Activated CD8-positive, alpha-beta T cell treated with anti-CD3 and anti-CD28 coated beads, Interleukin-2, amount 10 ng/mL, durations not matched to agents 7 days and 5 days (primary cell): ENCODE measurements at places on chromosomes 6 and 20.

- no peaks in the 10 kb centered on the region for H3K4me1 ChIP-seq
- H3K4me3 ChIP-seq = no peak overlapping the region
- DNase-seq = no peak
- H3K27me3 ChIP-seq = peaks cover 14% of the 10 kb centered on the region
- no peak overlapping the region for H3K27ac ChIP-seq
Measured at GRCh38 chr6:25934735-25935313, 4.3 kb upstream of the SLC17A2 start.

GRCh38 chr20:56428881-56429280 lies 16.8 kb downstream of the CASS4 start:
- peak overlapping the region; percentile 90 for H3K27ac ChIP-seq
- H3K27me3 ChIP-seq = no peaks in the 10 kb centered on the region
- peaks cover 64% of the 10 kb centered on the region for H3K36me3 ChIP-seq
- peaks cover 61% of the 10 kb centered on the region for H3K4me1 ChIP-seq
- DNase-seq = no peak

DNA sequence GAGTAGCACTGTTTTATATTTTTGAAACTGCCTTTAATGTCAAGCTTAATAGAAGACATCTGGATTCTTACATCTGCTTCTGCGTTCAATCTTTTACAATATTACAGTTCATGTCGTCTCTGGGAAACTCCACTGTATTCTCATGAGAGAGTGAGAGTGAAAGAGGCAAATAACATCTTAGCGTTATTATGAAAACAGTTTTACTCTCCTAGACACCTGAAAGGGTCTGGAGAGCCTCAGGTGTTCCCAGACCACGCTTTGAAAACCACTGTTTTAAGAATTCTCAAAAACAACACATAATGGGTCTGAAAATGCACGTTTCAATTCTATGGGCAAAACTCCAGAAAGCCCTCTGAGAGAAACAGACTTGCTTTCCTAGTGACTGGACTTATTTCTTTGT lies 63.3 kb downstream of the ARHGAP18 start:
- H3K27me3 ChIP-seq = no peaks in the 10 kb centered on the region
- H3K4me1 ChIP-seq = peaks cover 4% of the 10 kb centered on the region
- H3K36me3 ChIP-seq = peaks cover under 1% of the 10 kb centered on the region
- no peak for DNase-seq

GRCh38 chr20:24894488-24894887 lies 54.6 kb upstream of the CST7 start:
- no peak overlapping the region for H3K27ac ChIP-seq
- DNase-seq = no peak
- no peak overlapping the region for H3K4me3 ChIP-seq
- H3K27me3 ChIP-seq = no peaks in the 10 kb centered on the region
- H3K36me3 ChIP-seq = no peaks in the 10 kb centered on the region
- H3K4me1 ChIP-seq = no peaks in the 10 kb centered on the region

GRCh38 chr6:4645713-4646360 lies 130.4 kb upstream of the CDYL start:
- peaks cover 7% of the 10 kb centered on the region for H3K4me1 ChIP-seq
- no peaks in the 10 kb centered on the region for H3K36me3 ChIP-seq
- no peak for DNase-seq
- H3K4me3 ChIP-seq = no peak overlapping the region
- no peak overlapping the region for H3K27ac ChIP-seq

GRCh38 chr6:25136854-25137253 lies 142.3 kb upstream of the CARMIL1 start:
- H3K27me3 ChIP-seq = no peaks in the 10 kb centered on the region
- H3K4me1 ChIP-seq = peaks cover 37% of the 10 kb centered on the region
- peak overlapping the region; percentile 92 for H3K4me3 ChIP-seq

- H3K27me3 ChIP-seq = peaks cover 5% of the 10 kb centered on the region
- H3K36me3 ChIP-seq = no peaks in the 10 kb centered on the region
- peak; percentile 71 for DNase-seq
- H3K4me3 ChIP-seq = no peak overlapping the region
- H3K27ac ChIP-seq = no peak overlapping the region
- peaks cover 1% of the 10 kb centered on the region for H3K4me1 ChIP-seq
Measured at GRCh38 chr6:117555882-117556498, 46.3 kb downstream of the GOPC start.

GRCh38 chr20:58208944-58209343 lies 19.5 kb downstream of the ANKRD60 start:
- no peak for DNase-seq
- H3K36me3 ChIP-seq = no peaks in the 10 kb centered on the region
- H3K27me3 ChIP-seq = peaks cover 9% of the 10 kb centered on the region
- H3K4me1 ChIP-seq = no peaks in the 10 kb centered on the region
- no peak overlapping the region for H3K4me3 ChIP-seq

- H3K27ac ChIP-seq = no peak overlapping the region
- no peaks in the 10 kb centered on the region for H3K36me3 ChIP-seq
- H3K4me3 ChIP-seq = no peak overlapping the region
- H3K4me1 ChIP-seq = peaks cover 4% of the 10 kb centered on the region
- DNase-seq = no peak
Measured at GRCh38 chr6:156013155-156013554, 557.5 kb upstream of the NOX3 start.

- no peaks in the 10 kb centered on the region for H3K4me1 ChIP-seq
- H3K27me3 ChIP-seq = no peaks in the 10 kb centered on the region
- no peak for DNase-seq
- no peaks in the 10 kb centered on the region for H3K36me3 ChIP-seq
Measured at GRCh38 chr6:113756290-113756665, 100.9 kb upstream of the MARCKS start.

DNA sequence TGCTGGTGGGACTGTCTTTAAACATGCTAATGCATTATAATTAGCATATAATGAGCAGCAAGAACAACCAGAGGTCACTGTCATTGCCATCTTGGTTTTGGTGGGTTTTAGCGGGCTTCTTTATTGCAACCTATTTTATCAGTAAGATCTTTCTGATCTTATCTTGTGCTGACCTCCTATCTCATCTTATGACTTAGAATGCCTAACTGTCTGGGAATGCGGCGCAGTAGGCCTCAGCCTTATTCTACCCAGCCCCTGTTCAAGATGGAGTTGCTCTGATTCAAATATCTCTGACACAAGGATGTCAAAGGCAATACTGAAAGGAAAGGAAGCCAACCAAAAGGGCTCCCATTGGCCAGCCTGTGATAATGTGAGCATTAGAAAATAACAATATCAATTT lies 29.8 kb upstream of the SEC63 start:
- no peaks in the 10 kb centered on the region for H3K36me3 ChIP-seq
- H3K27ac ChIP-seq = no peak overlapping the region
- no peak overlapping the region for H3K4me3 ChIP-seq
- peaks cover 2% of the 10 kb centered on the region for H3K27me3 ChIP-seq
- DNase-seq = no peak
- peaks cover 9% of the 10 kb centered on the region for H3K4me1 ChIP-seq

DNA sequence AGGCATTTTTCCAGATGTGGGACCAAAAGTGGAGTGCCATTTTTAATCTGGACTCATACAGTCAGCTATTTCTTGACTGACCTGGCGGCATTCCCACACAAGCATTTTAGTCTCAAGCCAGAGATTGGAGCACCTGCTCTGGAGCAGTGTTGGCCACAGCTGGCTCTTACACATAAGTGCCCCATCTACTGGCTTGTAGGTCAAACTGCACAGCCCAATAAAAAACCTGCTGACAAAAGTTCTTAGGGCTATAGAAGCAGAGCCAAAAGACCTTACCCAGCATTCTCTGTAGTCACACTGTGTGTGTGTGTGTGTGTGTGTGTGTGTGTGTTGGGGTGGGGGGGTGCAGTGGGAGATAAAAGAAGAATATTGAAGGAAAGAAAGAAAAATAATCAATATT lies 38.6 kb upstream of the SENP6 start:
- H3K4me1 ChIP-seq = no peaks in the 10 kb centered on the region
- H3K27ac ChIP-seq = no peak overlapping the region
- peak; percentile 21 for DNase-seq
- peaks cover 32% of the 10 kb centered on the region for H3K27me3 ChIP-seq
- no peaks in the 10 kb centered on the region for H3K36me3 ChIP-seq
- H3K4me3 ChIP-seq = no peak overlapping the region

DNA sequence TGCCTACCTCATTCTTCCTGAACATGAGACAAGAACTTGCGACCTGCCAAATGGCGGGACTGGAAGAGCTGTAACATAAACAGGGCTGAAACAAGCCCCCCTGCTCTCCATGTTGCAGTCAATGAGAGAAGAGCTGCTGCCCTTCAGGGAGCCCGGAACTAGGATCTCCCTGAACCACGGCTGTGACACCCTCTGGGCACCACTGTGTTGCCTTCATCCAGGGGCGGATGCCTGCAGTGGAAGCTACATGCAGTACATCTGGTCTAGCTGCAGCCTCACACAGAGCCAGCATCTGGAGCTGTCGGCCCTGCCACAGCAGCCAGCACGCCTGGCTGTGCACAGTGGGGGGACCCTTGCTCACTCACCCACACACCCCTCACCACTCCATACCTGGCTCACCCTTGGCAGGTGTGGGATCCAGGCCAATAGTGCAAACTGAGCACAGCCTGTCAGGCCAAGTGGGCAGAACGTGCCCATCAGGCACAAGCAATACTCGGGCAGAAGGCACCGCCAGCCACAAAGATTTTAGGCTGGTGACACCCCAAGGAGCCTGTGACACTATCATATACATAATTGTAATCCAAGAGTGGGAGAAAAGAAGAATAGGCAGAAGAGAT lies 451.3 kb downstream of the HTR1B start:
- no peaks in the 10 kb centered on the region for H3K4me1 ChIP-seq
- DNase-seq = no peak
- no peak overlapping the region for H3K27ac ChIP-seq
- H3K36me3 ChIP-seq = no peaks in the 10 kb centered on the region
- no peaks in the 10 kb centered on the region for H3K27me3 ChIP-seq

DNA sequence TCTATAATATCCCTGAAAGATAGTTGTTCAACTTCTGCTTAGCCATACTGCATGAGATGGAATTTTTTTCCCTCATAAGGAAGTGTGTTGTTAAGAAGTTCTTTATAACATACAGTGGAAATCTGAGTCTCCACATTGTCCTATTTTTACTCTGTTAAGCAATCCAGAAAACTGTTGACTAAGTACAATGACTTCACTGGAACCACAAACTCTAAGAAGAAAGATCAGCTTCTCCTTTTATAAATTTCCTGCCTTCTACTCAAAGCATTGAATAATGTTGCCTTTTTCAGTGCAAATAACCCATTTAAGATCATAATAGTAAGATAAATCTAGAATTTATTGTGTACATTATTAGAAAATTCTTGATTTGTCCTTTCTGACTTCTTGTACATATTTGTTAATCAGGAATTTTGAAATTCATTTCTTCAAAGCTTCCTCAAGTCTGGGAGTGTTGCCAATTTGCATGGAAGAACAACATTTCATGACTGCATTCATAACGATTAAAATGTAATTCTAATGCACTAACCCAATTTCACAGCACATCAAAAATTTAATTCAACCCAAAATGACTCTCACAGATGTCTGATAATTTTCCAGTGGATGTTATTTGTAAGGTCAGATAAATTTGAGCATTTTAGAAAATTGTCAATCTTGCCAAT lies 45.6 kb upstream of the ANKEF1 start:
- DNase-seq = no peak
- H3K4me1 ChIP-seq = no peaks in the 10 kb centered on the region
- peaks cover 4% of the 10 kb centered on the region for H3K27me3 ChIP-seq
- no peaks in the 10 kb centered on the region for H3K36me3 ChIP-seq

GRCh38 chr20:10876558-10876957 lies 202.8 kb upstream of the JAG1 start:
- no peaks in the 10 kb centered on the region for H3K4me1 ChIP-seq
- DNase-seq = no peak
- H3K4me3 ChIP-seq = no peak overlapping the region
- H3K27ac ChIP-seq = no peak overlapping the region
- no peaks in the 10 kb centered on the region for H3K36me3 ChIP-seq

DNA sequence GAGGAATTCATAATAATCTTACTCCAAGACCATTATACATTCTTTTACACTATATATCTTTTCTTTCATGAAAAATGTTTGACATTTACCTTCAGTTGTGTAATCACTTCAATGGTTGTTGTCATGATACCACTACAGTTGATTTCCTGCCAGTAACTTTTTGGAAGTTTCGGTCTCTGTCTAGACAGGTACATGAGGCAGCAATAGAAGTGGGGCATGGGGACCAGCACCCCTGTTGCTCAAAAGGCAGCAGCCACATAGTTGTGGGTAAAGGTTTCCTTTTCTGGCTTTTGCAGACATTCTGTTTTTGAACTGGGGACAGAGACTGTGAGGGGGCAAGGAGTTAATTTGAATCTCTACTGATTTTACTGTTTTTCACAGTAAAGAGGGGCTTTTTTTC lies 14.1 kb downstream of the SAMD5 start:
- peaks cover 10% of the 10 kb centered on the region for H3K27me3 ChIP-seq
- no peak for DNase-seq
- no peaks in the 10 kb centered on the region for H3K36me3 ChIP-seq
- H3K4me3 ChIP-seq = no peak overlapping the region

DNA sequence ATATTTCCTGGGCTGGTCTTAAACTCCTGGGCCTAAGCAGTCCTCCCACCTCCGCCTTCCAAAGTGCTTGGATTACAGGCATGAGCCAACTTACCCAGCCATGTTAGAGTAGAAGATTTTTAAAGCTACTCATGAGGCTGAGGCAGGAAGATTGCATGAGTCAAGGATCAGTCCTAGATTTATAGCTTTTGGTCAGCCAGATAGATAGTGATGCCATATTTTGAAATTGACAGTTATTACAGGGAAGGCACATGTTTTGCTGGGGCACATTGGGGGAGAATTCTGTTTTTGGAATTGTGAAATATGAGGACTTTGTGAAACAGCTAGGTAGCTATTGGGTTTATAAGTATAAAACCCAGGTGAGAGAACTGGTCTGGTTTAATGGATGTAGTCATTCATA lies 40.9 kb downstream of the DOP1A start:
- H3K27ac ChIP-seq = no peak overlapping the region
- H3K4me3 ChIP-seq = no peak overlapping the region
- no peaks in the 10 kb centered on the region for H3K27me3 ChIP-seq
- peaks cover 20% of the 10 kb centered on the region for H3K36me3 ChIP-seq
- no peaks in the 10 kb centered on the region for H3K4me1 ChIP-seq

GRCh38 chr6:84635081-84635761 lies 129.2 kb downstream of the TBX18 start:
- no peak overlapping the region for H3K4me3 ChIP-seq
- no peaks in the 10 kb centered on the region for H3K36me3 ChIP-seq
- no peaks in the 10 kb centered on the region for H3K4me1 ChIP-seq

GRCh38 chr20:3177746-3178485 lies 4.6 kb upstream of the LZTS3 start:
- no peak for DNase-seq
- no peaks in the 10 kb centered on the region for H3K36me3 ChIP-seq
- peaks cover 12% of the 10 kb centered on the region for H3K4me1 ChIP-seq
- H3K27ac ChIP-seq = no peak overlapping the region
- H3K4me3 ChIP-seq = no peak overlapping the region
- peaks cover 16% of the 10 kb centered on the region for H3K27me3 ChIP-seq

- no peak overlapping the region for H3K4me3 ChIP-seq
- peaks cover 3% of the 10 kb centered on the region for H3K27me3 ChIP-seq
- peaks cover 37% of the 10 kb centered on the region for H3K4me1 ChIP-seq
- no peak overlapping the region for H3K27ac ChIP-seq
- no peak for DNase-seq
Measured at GRCh38 chr20:23923891-23924435, 44.4 kb upstream of the CST5 start.

- no peaks in the 10 kb centered on the region for H3K36me3 ChIP-seq
- DNase-seq = no peak
- H3K4me3 ChIP-seq = no peak overlapping the region
- H3K27ac ChIP-seq = no peak overlapping the region
- no peaks in the 10 kb centered on the region for H3K4me1 ChIP-seq
Measured at GRCh38 chr6:113344969-113345368, 512.2 kb upstream of the MARCKS start.
